Activated CD8-positive, alpha-beta T cell treated with anti-CD3 and anti-CD28 coated beads, Interleukin-2, amount 10 ng/mL, durations not matched to agents 7 days and 5 days (primary cell): ENCODE measurements at places on chromosomes 16 and 17.
A peak's percentile ranks its signal among the peaks of the same experiment; 100 is the strongest.

DNA sequence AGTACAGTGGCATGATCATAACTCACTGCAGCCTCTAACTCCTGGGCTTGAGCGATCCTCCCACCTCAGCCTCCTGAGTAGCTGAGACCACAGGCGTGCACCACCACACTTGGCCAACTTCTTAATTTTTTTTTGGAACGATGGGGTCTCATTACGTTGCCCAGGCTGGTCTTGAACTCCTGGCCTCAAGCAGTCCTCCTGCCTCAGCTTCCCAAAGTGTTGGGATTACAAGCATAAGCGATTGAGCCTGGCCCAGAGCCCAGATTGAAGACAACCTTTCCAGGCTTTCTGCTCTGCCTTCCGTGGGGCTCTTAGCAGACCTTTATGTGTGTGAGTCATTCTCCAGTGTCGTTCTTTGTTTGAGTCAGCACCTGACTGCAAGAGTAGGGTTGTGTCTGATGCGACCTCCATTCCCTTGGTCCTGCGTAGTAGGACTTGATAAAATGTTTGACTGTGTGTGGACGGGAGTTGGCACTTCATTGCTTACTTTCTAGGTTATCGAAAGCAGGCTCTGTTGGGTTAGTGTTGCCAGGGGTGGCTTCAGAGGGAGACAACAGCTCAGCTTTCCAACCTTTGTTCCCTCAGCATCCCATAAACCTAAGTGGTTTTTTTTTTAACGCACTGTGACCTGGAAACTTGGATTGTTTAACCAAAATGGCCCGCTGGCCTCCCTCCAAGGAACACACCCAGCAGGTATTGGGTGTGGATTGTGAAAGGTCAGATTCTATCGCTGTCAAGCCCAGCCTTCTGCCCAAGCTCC is 26.4 kb downstream of the EEF2K start:
- peak; percentile 22 for DNase-seq

- no peak for DNase-seq
Measured at GRCh38 chr17:57597101-57597500, 148.0 kb downstream of the CCDC182 start.

DNA sequence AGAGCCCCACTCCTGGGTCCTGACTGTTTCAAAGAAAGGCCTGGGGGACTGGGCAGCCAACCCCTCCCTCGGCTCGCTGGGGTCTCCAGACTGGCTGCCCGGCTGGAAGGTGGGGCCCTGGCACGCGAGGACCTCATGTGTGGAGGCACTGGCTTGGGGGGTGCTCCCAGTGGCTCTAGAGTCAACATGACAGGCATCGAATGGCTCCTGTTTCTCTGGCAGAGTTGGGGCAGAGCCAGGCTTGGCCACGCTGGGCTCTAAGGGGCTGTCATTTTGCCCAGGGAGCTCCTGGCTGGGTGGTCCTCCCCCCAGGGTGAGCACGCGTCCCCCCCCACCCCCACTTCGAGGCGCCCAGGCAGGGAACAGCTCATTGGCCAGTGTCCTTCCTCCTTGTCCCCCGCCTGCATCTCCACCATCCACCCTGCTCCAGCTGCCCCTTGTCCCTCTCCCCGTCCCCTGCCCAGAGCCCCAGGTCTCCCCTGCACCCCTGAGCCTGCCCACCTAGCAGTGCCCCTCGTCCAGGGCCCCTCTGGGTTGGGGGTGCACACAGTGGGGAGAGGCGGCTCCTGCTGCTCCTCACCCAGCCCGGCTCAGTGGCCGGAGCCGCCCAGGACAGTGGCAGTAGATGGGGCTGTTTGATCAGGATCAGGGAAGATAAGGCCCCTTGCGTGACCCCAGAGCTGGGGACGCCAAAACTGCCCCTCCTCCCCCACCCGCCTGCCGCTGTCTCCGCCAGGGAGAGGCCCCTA is 2.7 kb downstream of the GCGR start:
- DNase-seq = no peak

GRCh38 chr16:85603203-85603755 is 9.8 kb upstream of the GSE1 start:
- DNase-seq = no peak

- peak; percentile 49 for DNase-seq
Measured at GRCh38 chr16:20675488-20676267, 21.8 kb downstream of the ACSM1 start.

DNA sequence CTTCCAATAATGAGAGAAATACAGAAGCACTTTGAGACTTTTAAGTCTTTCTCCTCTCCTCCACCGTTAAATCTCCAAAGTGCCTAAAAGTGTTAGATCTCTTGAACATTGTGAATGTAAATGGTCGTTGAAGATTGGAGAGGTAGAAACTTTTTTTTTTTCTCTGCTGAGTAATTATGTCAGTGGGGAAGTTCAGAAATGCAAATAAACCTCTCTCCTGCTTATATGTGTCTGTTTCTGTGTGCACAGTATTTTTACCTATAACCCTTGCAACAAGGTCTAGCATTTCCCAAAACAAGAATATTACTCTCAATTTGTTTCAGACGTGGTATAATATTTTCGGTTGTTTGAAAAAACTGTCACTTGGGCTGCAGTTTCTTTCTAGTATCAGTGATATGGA is 833.6 kb upstream of the CDH8 start:
- DNase-seq = no peak

- DNase-seq = no peak
Measured at GRCh38 chr17:72692676-72693075, 399.8 kb downstream of the SLC39A11 start.

DNA sequence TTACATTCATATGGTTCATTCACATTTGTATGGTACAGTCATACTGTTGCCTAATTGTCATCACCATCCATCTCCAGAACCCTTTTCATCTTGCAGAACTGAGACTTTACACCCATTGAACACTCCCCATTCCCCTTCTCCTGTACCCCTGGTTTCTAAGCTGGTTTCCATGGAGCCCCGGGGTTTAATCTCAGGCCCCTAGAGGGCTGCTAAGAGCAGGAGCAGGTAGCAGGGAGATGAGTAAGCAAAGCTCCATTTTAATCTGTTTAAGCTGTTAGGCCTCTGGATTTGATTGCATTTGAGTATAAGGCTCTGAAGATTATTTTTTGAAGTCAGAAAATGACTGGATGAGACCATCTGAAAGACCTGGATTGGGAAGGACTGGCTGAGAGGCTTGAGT is 68.5 kb upstream of the RPL38 start:
- DNase-seq = no peak

- DNase-seq = no peak
Measured at GRCh38 chr17:45287526-45288500, 25.9 kb upstream of the SPATA32 start.

DNA sequence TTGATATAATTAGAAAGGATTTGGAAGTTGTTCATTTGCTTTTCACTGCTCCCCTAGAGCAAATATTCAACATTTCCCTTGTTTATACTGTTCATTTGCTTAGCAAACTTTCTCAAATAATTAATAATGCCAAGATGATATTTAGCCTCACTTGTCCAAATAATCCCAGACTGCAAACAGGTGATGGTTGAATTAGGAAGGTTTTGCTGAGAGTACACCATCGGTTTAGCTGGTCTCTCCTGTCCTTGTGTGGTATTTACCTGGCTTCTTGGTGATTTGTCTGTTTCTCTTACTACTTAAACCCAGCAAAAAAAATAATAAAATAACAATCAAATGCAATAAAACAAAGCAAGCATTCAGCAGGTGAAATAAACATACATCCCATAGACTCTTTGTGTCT is 6.5 kb downstream of the KATNIP start:
- DNase-seq = no peak

DNA sequence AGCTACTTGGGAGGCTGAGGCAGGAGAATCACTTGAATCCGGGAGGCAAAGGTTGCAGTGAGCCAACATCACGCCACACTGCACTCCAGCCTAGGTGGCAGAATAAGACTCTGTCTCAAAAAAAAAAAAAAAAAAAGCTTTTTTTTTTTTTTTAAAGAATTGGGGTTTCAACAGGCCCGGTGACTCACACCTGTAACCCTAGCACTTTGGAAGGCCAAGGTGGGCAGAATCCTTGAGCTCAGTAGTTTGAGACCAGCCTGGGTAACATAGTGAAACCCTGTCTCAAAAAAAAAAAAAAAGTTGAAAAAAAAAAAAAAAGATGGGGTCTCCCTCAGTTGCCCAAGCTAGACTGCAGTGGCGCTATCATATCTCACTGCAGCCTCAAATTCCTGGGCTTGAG is 6.6 kb upstream of the HEXIM2 start:
- no peak for DNase-seq

DNA sequence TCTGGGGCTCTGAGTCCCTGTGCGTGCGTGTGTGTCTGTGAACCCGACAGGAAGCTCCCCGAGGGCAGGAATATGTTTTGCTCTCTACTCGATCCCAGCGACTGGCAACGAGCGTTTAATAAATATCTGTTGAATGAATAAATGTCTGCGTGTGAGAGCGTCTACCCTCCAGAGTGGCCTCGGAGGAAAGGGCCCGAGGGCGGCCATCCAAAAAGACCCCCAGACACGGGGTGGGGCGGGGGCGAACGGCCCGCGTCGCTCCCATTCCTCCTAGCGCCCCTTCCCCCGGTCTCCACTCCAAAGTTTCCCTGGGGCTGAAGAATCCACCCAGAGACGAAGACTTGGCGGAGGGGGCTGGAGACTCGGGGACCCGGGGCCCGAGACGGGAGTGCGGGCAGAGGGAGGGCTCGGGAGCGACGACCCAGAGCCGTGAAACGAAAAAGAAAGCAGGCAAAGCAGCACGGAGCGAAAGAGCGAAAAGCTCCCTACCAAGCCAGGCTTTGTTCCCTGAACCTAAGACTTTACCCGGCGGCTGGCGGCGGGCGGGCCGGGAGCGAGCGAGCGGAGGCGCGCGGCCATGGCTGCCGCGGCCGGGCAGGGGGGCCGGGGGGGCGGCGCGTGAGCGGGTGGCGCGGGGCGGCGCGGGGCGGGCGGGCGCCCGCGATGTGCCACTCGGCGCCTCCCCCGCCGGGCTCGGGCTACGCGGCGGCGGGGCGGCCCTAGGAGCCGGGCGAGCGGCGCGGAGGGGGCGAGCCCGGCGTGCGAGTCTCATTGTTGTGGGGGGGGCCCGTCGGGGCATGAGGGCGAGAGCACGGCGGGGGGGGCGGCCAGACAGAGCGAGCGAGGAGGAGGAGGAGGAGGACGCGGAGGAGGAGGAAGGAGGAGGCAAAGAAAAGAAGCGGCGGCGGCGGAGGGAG is at the start of gene MLLT6:
Gene MLLT6 (plus strand): TSS at position 668 of the 917 bp plus-strand sequence. CDS start 360 bp downstream, outside the sequence.
- DNase-seq = peak; percentile 80

- no peak for DNase-seq
Measured at GRCh38 chr17:11304568-11304967, 63.6 kb downstream of the SHISA6 start.

DNA sequence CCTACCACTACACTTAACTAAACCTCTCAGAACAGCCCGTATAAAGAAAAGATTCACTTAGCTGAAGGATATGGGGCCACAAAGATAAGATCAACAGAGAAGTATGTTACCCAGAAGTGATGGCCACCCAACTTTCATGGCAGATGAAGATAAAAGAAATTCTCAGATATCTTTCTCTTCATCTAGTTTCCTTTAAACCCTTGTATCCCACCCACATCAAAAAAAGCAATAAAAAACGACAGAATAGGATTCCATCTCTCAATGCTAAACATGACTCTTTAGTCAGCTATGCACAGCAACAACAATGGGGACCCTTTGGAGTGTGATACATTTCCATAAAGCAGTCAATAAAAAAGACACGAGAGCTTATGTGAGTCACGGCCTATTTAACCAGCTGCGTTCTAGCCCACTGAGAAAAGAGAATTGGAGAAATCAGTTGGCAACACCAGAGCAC is 86.6 kb downstream of the SNX11 start:
- peak; percentile 40 for DNase-seq

GRCh38 chr17:46742565-46743270 is 75.8 kb downstream of the WNT3 start:
- no peak for DNase-seq
